ENCODE measurements at places on chromosomes 2 and 18. TPM values are rescaled to one million over a fixed set of nuclear protein-coding genes. Genes with fewer than 3 reads are reported as not detected.

DNA sequence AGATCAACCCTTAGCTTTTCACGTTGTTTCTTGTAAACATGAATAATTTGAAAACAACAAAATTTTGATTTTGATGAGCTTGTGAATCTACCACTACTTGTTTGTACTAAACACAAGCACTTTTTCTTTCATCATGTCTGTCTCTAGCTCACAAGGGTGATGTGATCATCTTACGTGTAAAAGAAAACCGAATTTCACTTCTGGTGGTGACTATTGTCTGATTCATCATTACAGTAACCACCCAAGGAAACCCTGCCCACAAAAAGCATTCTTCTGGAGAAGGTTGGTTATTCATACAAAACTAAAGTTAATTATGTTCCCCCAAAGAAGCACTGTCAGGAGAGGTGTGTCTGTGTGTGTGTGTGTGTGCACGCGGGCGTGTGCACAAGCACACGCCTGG, 285.4 kb downstream of the ZNF516 start:
- no peak for DNase-seq

- DNase-seq = no peak
These were observed 417.5 kb upstream of the HS6ST1 start for GRCh38 chr2:128736046-128736688.

- DNase-seq = no peak
These were observed 66.8 kb downstream of the TET3 start for GRCh38 chr2:74051504-74051903.

- no peak for DNase-seq
These were observed 101.3 kb upstream of the ST3GAL5 start for GRCh38 chr2:85990084-85990483.

DNA sequence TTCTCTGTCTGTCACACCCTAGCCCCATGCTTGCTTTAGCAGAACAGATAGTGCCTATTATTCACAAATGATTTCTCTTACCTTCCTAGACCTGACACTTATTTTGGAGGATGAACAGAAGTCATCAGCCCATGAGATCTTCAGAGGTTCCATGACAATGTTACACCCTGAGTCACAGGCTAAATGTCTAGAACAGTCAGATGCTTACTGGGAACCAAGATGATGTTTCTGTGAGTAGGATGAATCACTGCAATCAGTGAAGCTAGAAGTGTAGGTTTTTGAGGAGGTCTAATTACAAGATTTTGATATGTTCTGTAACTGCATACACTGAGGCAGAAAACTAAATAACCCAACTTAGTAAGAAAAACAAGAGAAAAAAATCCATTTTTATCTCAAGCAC, 123.0 kb upstream of the THUMPD2 start:
- DNase-seq = no peak

GRCh38 chr2:84435345-84436025, 23.6 kb downstream of the SUCLG1 start:
- DNase-seq = no peak

ASB18 gene
- 0.13 TPM for polyA plus RNA-seq

ERICH2 gene
- 2.2 TPM for polyA plus RNA-seq

DNA sequence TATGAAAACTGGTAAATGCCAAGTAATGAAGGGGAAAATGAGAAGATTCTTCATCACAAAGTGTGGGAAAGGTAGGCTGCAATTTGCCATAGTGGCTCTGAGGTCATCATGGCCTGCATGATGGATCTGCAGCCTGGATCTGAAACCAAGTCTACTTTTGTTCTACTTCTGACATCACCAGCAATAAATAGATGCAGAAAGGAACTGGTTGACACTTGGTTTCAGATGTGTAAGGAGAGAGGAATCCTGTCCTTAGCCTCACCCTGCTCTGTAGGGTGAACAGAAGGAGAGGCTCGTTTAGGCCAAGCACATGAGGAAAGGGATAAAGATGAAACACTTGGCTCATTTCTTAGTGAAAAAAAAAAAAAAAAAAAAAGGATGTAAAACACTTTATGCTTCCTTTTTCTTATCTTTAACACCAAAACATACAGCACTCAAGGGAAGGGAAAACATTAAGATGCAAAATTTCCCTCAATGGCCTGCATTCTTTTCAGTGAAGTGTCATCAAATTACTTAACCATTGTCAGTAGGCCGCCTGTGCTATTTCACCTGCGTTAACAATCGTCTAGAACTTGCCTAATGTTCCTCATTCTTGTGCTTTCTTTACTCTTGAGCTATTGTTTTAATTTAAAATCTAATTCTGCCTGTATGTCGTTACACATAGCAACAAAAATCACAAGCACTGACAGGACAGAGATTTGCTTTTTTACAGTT, 3.9 kb downstream of the NEB start:
- no peak for DNase-seq

Measured in renal pelvis (tissue), 12 donors.